ENCODE measurements at places on chromosomes 5 and 9.

DNA sequence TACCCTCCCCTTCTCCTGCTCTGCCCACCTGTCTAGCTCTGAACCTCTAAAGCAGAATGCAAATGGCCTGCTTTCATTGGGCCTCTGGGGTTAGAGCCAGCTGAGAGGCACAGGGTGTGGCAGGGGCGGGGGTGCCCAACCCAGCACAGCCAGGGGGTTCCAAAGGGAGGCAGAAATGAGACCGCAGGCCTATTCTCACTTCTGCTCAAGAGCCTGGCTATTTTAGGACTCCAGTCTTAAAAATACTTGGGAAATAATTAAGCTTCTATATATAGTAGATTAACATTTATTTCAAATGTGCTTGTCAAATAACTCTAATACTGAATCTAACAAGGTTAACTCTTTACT, 5.7 kb downstream of the QSOX2 start:
- no peak for DNase-seq

DNA sequence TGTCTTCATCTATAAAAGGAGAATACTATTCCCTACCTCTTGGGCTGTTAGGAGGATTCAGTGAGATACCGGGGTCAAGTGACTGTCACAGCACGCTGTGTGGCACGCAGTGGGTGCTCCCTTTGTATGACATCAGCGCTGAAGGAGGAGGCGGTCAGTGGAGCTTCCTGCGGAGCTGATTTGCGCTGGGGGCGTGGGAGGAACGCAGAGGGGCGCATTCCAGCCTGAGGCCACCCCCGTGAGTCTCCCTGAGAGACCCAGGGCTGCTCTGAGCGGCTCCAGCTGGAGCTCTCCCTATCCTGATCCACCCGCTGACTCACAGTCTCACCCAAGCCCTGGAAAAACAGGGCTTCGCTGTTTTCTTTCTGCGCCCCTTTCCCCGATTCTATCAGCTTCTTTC, 24.3 kb upstream of the NEURL1B start:
- DNase-seq = no peak

- DNase-seq = no peak
These were observed 106.7 kb downstream of the MCTP1 start for GRCh38 chr5:95178046-95178651.

GRCh38 chr5:617896-618295, 5.8 kb downstream of the CEP72 start:
- no peak for DNase-seq

DNA sequence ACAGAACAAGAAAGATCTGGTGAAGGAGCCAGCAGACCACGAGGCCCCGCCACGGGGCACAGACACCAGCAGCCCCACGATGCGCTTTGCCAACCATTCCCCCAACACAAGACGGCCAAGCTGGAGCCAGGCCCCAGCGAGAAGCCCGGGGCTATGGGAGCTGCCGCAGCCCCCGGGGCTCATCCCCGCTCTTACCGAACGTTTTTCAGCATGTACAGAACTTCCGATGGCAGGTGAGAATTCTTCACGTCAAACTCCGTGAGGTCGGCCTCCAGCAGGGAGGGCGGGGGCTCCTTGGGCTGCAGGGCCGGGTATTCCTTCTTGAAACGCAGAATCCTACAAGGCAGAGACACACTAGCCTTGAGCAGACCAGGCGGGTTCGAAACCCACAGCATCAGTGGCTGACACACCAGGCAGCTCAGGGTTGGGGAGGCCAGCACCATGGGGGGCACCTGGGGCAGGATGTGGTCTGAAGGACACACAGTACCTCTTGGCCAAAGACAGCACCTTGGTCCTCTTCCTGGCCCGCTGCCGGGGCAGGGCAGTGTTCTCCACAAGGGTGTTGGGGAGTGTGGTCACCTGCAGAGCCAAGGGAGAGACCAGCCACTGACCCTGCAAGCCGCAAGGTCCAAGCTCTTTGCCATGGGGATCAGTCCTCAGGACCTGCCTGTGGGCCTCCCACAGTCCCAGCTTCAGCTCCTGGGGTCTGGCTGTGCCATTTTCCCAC, 6.8 kb downstream of the PNPLA7 start:
- no peak for DNase-seq

DNA sequence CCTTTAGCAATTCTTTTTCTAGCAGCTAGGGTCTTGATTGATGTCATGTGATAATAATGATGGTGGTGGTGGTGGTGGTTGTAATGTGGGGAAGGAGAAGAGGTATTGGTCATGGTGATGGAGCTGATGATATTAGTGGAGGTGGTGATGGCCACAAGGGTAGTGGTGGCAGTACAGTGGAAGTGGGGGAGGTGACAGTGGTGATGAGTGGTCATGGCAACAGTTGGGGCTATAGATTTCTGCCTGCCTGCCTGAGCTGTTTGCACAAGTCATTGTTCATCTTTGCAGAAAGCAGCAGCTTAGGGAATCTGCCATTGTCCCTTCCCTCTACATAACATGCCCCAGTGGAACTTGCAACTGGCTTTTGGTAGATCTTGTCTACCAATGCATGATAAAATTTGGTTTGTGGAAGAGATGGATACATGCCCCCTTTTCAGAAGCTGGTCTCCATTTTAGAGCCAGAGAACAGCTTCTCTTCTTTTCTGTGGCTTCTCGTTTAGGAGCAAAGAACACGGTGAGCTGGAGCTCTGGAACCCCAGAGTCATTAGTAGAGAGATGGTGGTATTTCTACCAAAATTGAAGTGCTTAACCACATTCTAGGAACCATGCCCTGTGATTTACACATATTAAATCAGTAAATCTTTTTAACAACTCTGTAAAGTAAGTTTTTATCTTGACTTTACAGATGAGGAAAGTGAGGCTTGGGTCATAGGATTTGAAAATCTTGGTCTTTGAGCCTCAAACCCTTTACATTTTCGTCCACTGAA, 100.3 kb downstream of the AOPEP start:
- DNase-seq = no peak

DNA sequence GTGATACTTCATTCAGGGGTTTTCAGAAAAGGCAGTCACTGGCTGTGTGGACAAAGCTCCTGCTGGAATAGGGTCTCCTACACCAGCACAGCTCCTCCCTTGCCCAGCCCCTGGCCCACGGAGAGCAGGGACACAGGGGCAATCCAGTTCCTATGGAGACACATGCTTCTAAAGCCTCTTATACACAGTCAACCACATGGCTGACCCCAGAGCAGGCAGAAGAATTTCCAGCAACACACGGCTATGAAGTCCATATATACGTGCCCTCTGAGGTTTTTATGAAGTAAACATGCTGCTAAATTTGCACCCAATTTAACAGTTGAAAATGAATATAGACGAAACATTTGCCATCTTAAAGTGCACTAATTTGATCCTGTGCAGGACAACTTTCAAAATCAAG, 19.4 kb downstream of the PSMB7 start:
- DNase-seq = no peak

DNA sequence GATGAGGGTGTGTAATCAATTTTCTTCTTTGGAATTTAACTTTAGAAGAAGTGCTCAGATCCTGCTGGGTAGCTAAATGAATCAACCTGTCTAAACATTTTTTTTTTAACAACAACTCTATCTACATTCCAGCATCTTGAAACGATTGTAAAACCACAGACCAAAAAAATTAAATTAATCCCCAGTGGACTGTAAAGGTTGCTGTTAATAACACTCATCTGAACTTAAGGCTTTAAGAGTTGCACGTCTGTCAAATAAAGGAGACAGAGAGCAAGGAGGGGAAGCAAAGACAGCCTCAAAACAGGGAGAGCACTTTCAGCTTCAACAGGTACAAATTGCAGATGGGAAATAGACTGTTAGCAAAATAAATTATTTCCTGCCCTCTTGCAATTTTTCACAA, 548.5 kb downstream of the DTWD2 start:
- DNase-seq = no peak

GRCh38 chr9:79591458-79591857, 19.7 kb downstream of the TLE4 start:
- DNase-seq = no peak

DNA sequence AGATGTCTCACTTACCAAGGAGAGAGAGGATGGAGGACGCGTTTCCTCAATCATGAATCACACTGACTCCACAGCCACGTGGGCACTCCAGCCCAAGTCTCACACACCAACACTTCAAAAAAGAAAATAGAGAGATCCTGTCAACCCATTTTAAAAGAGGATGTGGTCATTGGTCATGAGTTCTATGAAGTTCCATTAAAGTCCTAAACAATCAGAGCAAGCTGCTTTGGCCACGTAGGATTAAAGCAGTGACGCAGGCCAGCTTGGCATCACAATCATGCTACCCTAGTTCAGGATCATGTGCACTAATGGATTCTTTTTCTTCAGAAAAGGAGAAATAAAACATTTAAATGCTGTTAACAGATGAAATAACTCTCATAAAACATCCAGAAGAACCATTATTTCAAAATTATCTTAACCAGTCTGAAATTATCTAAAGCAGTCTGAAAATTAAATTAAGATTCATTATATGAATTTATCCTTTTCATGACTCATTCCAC, 108.1 kb downstream of the SEMA5A start:
- DNase-seq = no peak

DNA sequence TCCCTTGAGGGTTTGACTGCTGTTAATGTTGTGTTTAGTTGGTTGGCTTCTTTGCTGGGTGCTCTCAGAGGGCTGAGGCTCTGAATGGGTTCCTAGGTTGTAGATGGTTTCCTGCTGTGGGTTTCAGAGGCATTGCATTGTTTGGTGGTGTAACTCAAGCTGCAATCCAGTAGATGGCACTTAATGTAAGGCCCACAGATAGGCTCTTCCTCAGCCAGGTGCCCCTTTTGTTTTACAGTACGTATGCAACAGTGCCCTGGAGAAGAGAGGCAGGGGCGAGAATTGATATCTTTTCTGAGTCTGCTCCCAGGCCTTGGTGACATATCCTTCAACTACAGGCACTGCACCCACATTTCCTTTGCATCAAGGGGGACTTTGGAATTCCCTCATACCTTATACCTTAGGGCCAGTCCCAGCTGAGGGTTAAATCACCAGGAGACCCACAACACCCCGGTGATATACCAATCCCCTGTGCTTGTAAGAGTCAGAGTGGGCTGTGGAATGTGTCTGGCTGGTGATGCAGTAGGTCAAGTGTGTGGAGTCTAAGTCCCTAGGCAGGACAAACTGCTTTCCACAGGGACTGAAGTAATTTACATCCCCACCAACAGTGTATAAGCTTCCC, 7.0 kb upstream of the UGT3A2 start:
- DNase-seq = no peak

- DNase-seq = no peak
These were observed 826.8 kb downstream of the EFNA5 start for GRCh38 chr5:106843812-106844416.

GRCh38 chr9:128936171-128936865, 11.1 kb downstream of the DOLK start:
- no peak for DNase-seq

GRCh38 chr5:177356746-177357145, 978 bp upstream of the RGS14 start:
- DNase-seq = no peak

GRCh38 chr5:17327048-17327625, 109.7 kb downstream of the BASP1 start:
- no peak for DNase-seq

GRCh38 chr9:35604578-35605350, at the start of gene TESK1:
Gene TESK1 (plus strand): TSS chr9:35605262. CDS start chr9:35605620, 358 bp downstream.
- peak; percentile 70 for DNase-seq

- DNase-seq = no peak
These were observed 218.2 kb downstream of the MAST4 start for GRCh38 chr5:66814146-66814991.

DNA sequence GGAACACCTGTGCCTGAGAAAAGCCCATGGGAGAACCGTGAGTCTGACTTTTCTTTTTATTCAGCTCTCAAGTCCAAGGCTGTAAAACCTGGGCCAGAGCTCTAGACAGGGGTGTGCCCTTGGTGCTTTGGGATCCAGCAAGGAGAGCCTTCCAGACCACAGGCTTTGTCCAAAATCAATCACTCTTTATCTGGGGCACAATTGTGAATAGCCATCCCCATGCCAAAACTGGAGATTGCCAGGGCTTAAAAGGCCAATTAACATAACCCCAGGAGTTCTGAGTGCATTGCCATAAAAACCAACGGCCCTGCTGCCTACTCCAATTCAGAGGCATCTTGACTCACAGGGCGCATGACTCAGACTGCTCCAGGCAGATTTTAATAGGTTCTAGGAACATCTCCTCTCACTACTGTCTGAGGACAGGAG, 391.8 kb downstream of the ARHGEF28 start:
- no peak for DNase-seq

DNA sequence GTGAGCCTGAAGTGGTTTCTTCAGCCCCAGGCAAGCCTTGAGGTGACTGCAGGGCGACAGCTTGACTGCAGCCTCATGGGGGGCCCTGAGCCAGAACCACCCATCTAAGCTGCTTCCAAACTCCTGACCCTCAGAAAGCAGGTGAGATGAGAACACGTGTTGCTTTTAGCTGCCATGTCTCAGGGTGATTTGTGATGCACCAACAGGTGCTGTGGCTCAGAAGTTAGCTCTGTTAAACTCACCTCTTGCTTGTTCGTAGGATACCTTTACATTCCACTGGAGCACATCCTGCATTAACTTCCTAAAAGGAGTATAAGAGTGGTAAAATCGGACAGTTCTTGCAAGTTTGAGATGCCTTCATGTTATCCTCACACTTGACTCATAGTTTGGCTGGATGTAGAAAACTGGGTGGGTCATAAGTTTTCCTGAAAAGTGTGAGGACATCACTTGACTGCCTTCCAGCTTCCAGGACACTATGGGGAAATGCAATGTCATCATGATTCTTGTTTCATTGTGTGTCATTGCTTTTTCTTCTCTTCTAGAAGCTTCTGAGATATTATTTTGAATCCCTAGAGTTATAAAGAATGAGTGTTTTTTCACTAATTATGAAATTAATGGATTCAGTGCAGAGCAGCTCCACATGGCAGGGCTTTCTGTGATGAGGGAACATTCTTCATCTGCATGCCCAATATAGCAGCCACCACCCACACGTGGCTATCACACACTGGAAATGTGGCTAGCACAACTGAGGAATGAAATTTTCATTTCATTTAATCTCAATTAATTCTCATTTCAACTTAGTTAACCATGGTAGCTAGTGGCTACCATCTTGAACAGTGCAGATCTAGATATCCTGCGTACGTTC, 92.3 kb downstream of the HSD17B3 start:
- DNase-seq = no peak

- DNase-seq = no peak
These were observed 83.1 kb upstream of the GLRA1 start for GRCh38 chr5:152007653-152008335.

DNA sequence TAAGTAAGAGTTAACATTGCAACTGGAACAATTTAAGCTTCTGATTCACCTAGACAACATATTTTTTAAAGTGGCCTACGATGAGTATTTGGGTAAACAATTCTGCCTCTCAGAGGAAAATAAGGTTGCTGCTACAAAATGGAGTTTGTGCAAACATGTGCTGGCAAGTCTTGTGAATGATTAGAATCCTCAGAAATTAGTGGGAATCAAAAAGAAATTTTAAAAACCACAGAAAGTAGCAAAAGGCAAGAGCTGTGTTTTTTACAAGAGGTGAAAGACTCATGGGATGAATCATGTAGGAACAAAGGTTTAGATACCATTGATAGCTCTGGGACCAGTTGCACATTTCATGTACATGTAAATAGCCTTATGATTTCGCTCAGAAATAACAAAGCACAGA, 561.6 kb downstream of the TAF11L14 start:
- no peak for DNase-seq
